ENCODE measurements at places on chromosomes 2 and 18.

DNA sequence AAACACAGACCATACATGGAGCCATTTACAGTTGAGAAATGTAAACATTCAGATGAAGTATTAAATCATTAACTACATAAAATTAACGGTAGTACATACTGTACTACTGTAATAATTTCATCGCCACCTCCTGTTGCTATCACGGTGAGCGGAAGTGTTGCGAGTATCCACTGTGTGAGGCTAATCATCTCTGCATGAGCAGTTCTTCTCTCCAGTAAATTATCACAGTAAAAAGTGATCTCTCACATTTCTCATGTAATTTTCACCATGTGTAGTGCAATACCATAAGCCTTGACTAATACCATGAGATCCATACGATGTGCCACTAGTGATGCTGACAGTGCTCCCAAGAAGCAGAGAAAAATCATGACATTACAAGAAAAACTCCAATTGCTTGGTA, 21.9 kb downstream of the SMAD2 start:
- no peak for DNase-seq

- DNase-seq, result no peak
Observed at GRCh38 chr2:112821142-112821541, 15.4 kb downstream of the IL1B start.

- no peak for DNase-seq
Observed at GRCh38 chr18:66219817-66220216, 384.1 kb downstream of the CDH19 start.

- no peak for DNase-seq
Observed at GRCh38 chr2:174753038-174753633, 11.1 kb downstream of the CHRNA1 start.

GRCh38 chr2:197517150-197517549, 1.3 kb downstream of the MOB4 start:
- peak; percentile 23 for DNase-seq

DNA sequence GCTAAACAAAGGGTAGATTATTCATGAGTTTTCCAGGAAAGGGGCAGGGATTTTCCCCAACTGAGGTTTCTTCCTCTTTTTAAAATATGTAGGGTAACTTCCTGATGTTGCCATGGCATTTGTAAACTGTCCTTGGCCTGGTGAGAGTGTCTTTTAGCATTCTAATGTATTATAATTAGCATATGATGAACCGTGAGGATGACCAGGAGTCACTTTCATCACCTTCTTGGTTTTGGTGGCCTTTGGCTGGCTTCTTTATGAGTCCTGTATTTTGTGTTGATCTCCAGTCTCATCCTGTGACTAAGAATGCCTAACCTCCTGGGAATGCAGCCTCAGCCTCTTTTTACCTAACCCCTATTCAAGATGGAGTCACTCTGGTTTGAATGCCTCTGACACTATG, 391.0 kb upstream of the LINC00305 start:
- no peak for DNase-seq

DNA sequence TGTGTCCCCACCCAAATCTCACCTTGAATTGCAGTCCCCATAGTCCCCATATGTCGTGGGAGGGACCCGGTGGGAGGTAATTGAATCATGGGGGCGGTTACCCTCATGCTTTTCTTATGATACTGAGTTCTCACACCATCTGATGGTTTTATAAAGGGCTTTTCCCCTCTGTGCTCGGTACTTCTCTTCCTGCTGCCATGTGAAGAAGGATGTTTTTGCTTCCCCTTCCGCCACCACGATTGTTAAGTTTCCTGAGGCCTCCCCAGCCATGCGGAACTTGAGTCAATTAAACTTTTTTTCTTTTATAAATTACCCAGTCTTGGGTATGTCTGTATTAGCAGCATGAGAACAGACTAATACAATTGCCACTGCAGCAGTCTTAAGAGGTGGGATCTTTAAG, 134.9 kb downstream of the LTBP1 start:
- no peak for DNase-seq

DNA sequence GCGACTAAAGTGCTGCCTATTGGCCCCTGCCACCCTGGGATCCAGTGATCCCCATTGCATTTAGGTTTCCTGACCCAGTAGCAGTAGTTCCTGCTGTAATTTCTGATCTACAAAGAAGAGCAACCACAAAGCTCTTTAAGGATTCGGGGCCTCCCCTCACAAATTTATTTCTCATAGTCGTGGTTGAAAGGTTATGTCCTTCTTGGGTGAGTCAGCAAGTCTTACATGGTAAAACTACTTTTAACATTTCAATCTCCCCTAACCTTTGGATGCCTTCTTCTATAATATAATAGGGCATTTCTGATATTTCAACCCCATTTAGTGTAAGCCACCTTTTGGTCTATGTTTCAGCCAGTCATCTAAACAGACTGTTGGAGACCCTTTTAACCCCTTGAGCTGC, 14.9 kb downstream of the PIKFYVE start:
- DNase-seq, result peak; percentile 57

DNA sequence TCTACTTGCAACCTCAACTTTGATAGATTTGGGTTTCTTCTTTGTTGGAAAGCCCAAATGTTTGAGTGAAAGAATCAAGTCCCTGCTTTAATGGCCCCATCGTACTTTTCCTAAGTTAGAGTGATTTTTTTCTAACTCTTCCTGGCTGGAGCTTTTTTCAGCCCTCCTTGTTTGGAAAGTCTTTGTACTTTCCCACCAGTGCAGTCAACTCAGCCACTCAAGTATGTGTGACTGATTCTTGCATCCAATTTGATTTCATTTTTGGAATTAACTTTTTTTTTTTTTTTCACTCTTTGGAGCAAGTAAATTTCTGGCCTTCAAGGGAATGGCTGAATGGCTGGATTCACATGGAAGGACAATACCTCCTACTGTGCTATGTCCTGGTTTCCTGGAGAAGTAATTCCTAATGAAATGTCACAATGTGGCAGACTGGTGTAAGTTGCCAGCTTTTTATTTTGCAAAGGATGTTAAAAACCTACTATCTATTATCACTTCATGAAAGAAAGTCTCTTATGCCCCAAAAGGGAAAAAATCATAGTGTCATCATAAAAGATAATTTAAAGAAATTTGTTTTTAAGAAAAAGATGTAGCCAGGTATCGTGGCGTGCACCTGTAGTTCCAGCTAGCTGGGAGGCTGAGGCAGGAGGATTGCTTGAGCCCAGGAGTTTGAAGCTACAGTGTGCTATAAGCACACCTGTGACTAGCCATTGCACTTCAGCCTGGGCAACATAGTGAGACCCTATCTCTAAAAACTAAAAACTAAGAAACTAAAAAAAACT, 76.0 kb upstream of the ZFP36L2 start:
- no peak for DNase-seq

GRCh38 chr2:197674060-197674459, 1.3 kb downstream of the RFTN2 start:
- peak; percentile 27 for DNase-seq

GRCh38 chr2:167157523-167157922, 269.2 kb downstream of the XIRP2 start:
- no peak for DNase-seq

GRCh38 chr2:239339726-239340601, 60.9 kb downstream of the HDAC4 start:
- no peak for DNase-seq

DNA sequence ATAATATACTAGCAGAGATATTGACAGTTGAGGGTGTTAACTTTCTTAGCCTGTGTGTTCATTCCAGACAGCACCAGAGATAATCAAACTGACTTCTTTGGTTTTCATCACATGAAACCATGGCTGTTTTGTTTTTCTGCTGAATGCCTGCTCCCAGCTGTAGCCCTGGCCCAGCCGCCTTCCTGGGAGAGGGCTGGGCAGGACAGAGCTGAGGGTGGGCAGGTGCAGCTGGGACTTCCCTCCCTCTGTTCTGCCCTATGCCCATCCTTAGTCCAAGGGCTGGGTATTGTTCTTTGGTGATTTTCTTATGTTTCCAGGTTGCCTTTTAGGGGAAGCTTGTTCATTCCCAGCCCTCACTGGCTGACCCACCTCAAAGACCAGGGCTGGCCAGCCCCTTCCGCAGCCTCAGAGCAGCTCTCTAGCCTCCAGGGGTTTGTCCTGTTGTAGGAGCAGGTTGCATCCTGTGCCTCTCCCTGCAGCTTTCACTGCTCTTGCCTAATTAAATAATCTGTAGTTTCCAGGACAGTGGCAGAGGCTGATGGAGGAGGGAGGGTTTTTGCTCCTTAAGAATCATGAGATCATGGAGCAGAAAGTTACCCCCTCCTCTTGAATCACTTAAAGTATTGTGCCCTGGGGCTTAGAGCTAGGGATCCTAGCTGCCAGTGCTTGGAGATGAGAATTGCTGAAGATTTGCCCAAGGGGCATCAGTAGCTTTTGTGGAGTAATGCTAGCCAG, 61.4 kb downstream of the MTCL1 start:
- DNase-seq, result no peak

- peak; percentile 71 for DNase-seq
Observed at GRCh38 chr2:164015328-164016123, 279.7 kb upstream of the FIGN start.

GRCh38 chr2:24409700-24410556, 49.6 kb upstream of the ITSN2 start:
- DNase-seq, result peak; percentile 82

GRCh38 chr2:144520756-144521487, 1.0 kb upstream of the ZEB2 start:
- peak; percentile 53 for DNase-seq

DNA sequence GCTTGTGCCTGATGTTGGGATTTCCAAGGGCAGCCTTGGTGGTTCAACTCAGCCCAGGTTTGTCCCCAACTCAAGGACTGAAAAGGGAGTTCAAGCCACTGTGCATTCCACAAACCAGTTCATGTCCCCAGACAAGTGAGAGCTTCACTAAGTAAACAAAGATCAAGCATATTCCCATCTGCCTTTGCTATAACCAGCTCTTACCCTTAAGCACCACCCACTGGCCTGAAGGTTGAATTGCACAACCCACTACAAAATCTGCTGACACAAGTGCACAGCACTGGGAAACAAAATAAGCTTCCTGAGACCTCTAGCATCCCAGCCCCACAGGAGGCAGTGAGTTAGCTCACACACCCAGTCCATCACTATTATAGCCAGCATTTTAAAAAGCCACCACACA, 516.7 kb downstream of the NR4A2 start:
- DNase-seq, result peak; percentile 0

GRCh38 chr18:9951022-9951859, 37.4 kb downstream of the VAPA start:
- peak; percentile 78 for DNase-seq

GRCh38 chr2:40138314-40138713, 313.6 kb downstream of the SLC8A1 start:
- no peak for DNase-seq

GRCh38 chr2:33377048-33377447, 99.4 kb upstream of the RASGRP3 start:
- peak; percentile 51 for DNase-seq

DNA sequence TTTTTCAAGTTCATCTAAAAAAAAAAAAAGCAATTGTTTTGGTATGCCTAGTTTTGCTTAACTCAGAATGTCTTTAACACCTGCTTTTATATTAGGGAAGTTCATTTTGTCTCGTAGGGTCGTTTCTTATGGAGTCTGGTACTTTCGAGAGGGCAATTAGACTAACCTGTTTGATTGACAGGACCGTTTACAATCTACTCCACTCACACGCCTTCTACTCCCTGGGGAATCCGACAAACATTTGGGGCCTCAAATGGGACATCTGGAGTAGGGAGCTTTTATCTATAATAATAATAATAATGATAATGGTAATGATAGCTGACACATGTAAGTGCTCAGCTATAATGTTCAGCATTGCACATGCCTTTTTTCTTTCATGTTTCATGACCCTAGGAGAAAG, 261.6 kb upstream of the RASGRP3 start:
- no peak for DNase-seq

GRCh38 chr18:2894131-2894840, 47.5 kb downstream of the EMILIN2 start:
- DNase-seq, result no peak

Data from GM23248 (cell line).